ENCODE measurements at places on chromosomes 2 and 18.
A peak's percentile ranks its signal among the peaks of the same experiment; 100 is the strongest.

GRCh38 chr2:100983684-100984310 is 18.3 kb upstream of the RPL31 start:
- DNase-seq: no peak

GRCh38 chr2:10195278-10196109 is 73.0 kb downstream of the RRM2 start:
- DNase-seq: no peak

DNA sequence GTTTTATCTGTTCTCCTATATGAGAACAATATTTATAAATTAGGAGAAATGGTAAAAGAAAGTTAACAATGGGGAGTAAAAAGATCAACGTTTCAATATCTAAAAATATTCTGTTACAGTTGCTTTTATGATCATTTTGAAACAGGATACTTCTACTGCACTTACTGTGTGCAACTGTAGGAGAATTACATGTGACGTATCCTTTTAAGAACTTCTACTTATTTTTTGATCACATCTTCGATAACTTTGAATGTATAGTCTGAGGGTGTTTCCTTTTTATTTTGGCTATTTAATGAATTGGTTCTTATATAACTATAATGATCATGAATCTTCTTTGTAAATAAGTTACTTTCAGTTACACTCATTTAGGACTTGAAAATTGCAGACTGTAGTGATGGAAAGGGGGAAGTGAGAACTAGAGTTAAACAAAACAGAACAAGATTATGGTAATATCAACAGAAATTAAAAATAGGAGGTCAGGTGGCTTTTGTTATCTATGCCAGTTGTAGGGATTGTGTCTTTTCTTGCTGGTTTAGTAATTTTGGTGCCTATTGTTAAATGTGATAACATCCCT is 109.9 kb downstream of the MSTN start:
- no peak for DNase-seq

GRCh38 chr2:226766352-226767055 is 33.1 kb downstream of the IRS1 start:
- no peak for DNase-seq

GRCh38 chr18:23194997-23195957 is 60.0 kb downstream of the CABLES1 start:
- no peak for DNase-seq

- no peak for DNase-seq
Measured at GRCh38 chr2:2321200-2321540, 9.9 kb downstream of the MYT1L start.

DNA sequence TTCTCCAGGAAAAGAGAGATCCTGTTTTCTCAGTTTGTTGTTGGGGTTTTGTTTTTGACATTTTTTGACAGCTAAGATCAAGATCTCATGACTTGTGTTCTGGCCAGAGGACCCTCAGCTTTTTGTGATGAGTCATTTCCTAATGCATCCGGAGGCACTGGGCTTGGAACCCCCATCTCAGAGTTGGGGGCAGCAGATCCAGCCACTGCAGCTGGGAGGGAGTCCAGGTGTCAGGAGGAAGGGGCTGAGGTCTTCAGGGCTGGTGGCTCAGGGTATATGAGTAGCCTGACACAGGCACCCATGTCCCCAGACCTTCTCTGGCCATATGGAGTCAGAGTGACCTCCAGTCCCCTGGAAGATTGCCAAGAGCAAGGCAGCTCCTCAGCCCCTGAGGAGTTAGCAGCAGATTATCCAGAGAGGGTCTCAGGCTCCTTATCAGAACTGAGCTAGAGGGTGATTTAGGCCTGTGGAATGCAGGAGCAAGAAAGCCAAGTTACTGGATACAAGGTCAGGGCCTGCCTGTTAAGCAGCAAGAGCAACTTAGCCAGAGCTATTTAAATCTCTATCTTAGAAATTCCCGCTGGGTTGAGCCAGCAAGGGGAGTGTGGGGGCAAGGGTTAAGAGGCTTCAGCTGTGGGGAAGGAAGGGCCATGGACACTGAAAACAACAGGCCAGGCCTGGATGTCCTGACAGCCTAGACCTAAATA is 62.4 kb downstream of the TANC1 start:
- DNase-seq: no peak

GRCh38 chr2:226544596-226545210 is 254.9 kb downstream of the IRS1 start:
- no peak for DNase-seq

GRCh38 chr2:234044157-234044556 is 6.3 kb upstream of the SPP2 start:
- DNase-seq: peak; percentile 62

- no peak for DNase-seq
Measured at GRCh38 chr2:138390316-138390945, 111.1 kb upstream of the SPOPL start.

DNA sequence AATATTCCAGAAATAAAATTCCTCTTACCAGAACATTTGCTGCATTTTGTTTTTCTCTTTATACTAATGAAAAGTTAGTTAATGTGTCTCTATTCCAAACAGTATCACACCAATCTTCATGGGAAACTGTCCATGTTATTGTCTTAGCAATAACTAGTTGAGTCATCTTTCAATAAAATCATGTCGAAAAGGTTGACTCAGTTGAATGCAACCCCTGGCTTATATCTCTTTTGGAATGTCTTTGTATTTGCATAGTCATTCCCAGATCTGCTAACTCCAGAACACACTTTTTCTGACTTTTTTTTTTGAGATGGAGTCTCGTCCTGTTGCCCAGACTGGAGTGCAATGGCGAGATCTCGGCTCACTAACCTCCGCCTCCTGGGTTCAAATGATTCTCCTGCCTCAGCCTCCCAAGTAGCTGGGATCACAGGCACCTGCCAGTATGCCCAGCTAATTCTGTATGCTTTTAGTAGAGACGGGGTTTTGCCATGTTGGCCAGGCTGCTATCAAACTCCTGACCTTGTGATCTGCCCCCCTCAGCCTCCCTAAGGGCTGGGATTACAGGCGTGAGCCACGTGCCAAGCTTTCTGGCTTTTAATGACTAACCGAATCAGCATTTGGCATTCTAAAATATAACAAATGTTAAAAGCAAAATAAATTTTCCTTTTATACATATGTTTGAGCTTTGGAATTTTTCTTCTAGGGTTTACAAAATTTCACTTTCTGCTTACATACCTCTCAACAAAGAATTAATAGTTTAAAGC is 133.2 kb upstream of the GULP1 start:
- peak; percentile 13 for DNase-seq

DNA sequence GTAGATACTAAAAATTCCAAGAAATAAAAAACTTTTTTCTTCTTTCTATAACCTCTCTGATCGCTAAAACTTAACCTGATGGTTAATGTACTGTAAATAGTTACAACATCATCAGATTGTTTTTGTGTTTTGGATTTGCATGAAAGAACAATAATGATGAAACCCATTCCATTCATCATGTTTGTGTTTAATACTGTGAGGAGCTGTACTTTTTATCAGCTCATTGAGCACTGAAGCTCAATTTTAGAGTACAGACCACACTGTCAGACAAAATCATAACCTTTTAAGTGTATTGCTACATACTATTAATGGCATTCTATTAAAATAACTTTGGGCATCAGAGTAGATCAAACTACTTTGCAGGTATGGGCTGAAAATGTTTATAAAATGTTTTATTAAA is 14.8 kb upstream of the BBS5 start:
- no peak for DNase-seq

GRCh38 chr2:8822218-8822617 is 15.2 kb downstream of the KIDINS220 start:
- DNase-seq: peak; percentile 5

DNA sequence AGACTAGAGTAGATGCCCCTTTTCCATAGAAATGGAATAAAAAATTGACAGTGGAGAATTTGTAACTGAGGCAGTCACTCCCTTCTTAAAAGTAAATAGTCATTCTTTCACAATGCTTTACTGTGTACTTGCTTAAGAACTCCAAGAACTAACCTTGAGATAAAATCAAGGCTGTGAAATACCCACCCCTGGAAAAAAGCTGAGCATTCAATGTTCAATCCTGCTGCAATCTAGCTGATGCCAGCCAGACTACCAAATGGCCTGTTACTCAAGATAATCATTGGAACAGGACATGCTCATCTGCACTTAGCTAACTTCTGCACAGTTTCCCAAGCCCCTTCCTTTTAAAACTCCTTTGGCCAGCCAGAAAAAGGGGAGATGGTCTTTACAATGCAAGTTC is 367.4 kb upstream of the GULP1 start:
- DNase-seq: no peak

All from stromal cell of bone marrow (primary cell).